ENCODE measurements at places on chromosomes 7 and 10. TPM values are rescaled to one million over a fixed set of nuclear protein-coding genes. Genes with fewer than 3 reads are reported as not detected.
A peak's percentile ranks its signal among the peaks of the same experiment; 100 is the strongest.

DNA sequence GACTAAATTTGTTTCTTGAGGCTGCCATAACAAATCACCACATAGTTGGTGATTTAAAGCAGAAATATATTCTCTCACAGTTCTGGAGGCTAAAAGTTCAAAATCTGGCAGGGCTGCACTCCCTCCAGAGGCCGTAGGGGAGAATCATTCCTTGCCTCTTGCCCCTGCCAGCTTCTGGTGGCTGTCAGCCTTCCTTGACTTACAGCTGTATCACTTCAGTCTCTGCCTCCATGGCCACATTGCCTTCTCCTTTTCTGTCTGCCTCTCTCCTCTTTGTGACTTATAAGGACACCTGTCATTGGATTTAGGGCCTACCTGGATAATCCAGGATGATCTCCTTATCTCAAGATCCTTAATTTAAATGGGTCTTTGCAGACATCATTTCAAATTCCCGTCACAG, 5.8 kb upstream of the LRRC4 start:
- no peak for DNase-seq

DNA sequence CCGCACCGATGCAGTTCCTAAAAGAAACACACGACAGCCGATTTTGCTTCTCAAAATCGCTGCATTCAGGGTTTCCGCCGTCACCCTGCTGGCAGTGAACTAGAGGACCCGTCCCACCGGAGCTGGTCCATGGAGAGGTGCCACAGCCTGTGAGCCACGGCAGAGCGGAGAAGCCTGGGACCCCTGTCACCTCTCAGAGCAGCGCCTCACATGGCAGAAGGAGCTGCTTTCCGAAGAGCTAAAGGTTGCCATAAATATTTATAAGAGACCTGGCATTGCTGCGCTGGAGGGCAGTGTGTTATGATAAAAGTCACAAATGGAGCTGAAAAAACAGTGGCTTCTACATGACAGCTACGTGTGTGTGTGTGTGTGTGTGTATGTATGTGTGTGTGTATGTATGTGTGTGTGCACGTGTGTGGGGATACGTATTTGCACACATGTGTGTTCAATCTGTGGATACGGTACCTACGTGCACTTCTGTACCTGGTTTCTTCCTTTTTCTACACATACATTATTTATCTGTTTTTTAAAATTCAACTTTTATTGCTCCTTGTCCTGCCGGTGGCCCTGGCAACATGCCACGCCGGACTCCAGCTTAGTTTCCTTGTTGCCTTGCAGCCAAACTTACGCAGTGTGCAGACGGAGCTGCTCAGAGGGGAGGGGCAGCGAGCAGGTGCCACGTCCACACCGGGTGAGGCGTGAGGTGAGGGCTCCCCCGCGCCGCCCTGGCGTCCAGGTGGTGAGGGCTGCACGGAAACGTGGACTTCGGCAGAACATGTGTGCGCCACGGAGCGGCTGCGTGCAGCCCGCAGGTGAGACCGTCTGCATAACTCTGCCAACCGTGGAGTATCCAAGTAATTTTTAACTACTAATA, 115.2 kb upstream of the PITRM1 start:
- DNase-seq: no peak

DNA sequence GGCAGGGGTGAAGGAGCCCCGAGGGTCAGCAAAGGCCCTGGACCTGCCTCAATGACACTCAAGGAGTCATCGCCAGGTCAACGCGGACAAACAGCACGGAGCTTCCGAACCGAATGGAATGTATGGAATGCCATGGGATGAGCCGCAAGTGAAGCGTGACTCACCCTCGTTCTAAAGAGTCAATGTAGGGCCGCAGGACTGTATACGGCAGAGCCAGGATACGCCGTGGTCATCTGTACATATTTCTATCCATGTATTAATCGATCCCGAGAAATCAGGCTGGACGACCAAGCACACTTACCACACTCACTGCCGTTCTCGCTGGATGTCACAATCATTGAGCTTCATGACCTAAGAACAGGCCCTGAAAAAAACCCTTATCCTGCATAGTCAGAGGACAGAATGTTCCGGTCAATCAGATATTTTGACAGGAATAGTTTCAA, 4.3 kb downstream of the SNX8 start:
- peak; percentile 54 for DNase-seq

Gene TDRD1
- 0.11 TPM for polyA plus RNA-seq

DNA sequence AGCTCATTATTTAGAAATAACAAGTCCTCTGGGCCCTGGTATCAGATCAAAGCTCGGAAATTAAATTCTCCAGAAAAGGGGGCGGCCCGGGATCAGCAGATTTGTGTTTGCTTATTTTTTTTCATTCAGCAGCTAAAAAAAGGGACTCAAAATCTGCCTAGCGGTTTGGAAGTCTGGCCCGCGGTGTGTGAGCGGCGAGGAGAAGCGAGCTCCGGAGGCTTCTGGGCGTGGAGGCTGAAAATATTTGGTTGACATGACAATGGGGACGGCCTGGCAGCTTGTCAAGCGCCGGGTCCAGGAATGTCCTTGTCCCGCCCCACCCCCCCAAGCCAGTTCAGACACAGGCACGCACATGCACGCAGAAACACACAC, 43.4 kb downstream of the FOXL3 start:
- DNase-seq: no peak

Gene C7orf33
- not detected for polyA plus RNA-seq

Gene ADRA2A
- polyA plus RNA-seq: 3.6 TPM

- DNase-seq: no peak
These were observed 8.8 kb upstream of the FZD8 start for GRCh38 chr10:35650894-35651293.

DNA sequence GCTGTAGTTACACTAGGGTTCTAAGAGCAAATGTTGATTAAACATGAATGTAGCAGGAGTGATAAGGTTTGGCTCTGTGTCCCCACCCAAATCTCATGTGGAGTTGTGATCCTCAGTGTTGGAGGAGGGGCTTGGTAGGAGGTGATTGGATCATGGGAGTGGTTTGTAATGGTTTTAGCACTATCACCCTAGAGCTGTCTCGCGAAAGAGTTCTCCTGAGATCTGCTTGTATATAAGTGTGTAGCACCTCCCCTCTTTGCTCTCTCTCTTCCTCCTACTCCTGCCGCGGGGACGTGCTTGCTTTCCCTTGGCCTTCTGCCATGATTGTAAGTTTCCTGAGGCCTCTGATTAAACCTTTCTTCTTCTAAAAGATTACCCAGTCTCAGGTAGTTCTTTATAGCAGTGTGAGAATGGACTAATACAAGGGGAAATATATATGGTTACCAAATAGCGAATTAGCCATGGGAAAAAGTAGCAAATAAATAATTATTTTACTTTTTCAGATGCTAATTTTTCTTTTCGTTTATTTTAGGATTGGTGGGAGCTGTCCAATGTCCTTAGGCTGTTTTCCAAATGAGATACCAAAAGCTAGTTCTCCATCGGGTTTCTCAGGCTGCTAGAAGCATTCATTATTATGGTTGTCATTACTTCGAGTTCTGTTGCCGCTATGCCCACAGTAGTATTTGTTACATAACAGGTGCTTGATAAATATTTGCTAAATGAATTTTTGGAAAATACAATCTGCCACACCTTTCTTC, 58.7 kb downstream of the PTEN start:
- no peak for DNase-seq

DNA sequence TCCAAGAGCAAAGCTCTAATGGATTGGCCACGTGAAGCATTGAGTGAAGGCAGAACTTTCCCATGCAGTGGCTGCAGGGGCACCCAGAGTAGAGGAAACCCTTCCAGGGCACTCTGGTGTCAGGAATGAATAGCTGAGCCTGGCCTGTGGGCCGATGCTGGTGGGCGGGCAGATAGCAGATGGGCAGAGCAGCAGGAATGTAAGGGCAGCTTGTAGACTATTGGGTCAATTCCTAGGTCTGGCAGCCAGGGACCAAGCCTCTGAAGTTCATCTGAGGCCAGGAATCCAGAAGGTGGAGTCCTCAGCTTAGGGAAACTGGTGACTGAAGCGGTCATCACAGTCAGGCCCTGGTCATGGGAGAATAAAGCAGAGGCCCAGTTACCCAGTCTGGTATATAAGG, 115.4 kb downstream of the TMEM178B start:
- no peak for DNase-seq

GRCh38 chr10:110714356-110714755, 70.2 kb downstream of the RBM20 start:
- DNase-seq: no peak

Gene TIAL1
- 170 TPM for polyA plus RNA-seq

GRCh38 chr7:33432821-33433220, 303.5 kb downstream of the BBS9 start:
- no peak for DNase-seq

Gene CD36
- 24.5 TPM for polyA plus RNA-seq

Gene PDZD8
- polyA plus RNA-seq: 36.2 TPM

DNA sequence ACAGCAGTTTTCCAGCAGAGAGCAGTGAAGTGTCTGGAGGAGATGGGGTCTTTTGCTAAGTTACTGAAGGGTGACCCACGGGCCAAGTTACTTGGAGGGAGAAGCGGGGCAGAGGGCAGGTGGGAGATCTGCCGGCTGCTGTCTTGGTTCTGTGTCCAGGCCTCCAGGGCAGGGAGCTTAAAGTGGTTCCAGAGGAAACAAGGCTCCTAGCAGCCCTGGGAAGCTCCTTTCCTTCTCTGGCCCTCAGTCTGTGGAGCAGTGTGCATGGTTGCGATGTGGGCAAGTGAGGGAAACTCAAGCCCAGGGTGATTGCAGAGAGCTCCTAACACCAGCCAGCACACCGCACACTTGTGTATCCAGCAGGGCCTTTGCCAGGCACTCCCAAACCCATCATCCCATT, 6.3 kb downstream of the GHRHR start:
- DNase-seq: no peak

DNA sequence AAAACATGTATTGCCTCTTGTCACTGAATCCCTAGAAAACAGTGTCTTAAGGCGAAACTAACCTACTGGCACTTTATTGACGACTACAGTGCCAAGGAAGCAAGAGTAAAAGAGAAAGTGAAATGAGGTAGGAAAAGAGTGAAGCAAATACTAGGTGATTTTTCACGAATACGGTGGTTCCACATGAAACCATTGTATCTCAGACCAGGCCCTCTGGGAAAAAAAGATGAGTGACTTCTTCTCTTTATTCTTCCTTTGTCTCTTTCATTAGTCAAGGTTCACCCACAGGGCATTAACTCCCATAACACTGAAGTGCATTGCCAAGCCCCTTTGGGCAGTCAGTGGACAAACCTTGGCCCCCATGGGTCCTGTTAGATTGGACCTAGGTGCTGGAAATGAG, 16.2 kb upstream of the MACC1 start:
- DNase-seq: no peak

All from left renal pelvis (tissue), 4 donors.